ENCODE measurements at places on chromosomes 3 and 15.
A peak's percentile ranks its signal among the peaks of the same experiment; 100 is the strongest.

DNA sequence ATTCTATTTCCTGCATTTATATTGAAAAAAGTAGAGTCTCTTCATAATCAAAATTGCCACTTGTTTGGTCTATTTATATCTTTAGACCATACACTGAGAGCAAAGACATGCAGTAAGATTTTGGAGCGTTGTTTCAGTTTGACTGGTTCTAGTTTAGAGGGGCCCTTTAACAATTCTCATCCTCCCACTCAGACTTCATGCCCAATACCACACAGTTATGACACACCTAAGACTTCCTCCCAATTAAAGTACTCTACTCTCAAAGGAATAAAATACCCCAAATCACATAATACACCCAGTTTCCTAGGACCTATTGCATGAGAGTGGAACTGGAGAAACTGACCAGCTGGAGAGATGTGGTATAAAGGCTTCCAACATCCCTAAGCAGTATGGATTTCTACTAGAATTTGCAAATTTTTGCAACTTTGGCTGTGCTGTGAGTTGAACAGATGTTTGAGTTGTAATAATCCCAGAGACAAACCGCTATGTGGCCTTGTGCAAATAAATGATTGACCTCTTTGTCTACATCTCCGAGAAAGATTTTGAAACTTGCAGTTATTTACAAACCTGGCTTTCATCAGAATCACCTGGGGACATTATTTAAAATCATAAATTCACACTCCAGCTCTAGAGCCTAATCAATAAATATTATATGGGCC is 170.0 kb upstream of the ROBO2 start:
- no peak for DNase-seq

DNA sequence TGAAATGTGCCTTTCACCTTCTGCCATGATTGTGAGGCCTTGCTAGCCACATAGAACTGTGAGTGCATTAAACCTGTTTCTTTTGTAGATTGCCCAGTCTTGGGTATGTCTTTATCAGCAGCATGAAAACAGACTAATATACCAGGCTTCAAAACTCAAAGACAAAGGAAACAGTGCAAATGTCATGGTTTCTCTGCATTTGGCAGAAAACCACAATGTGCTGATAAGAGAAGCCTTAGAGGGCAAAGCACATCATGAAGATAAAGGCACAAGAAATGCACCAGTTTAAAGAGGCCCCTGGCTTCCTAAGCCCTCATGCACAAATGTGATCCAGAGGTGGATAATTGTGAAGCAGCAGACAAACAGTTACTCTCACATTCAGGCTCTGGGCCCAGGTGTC is 259.2 kb downstream of the CPNE4 start:
- no peak for DNase-seq

- DNase-seq: no peak
These were observed 9.7 kb downstream of the RBMS3 start for GRCh38 chr3:29290596-29290995.

DNA sequence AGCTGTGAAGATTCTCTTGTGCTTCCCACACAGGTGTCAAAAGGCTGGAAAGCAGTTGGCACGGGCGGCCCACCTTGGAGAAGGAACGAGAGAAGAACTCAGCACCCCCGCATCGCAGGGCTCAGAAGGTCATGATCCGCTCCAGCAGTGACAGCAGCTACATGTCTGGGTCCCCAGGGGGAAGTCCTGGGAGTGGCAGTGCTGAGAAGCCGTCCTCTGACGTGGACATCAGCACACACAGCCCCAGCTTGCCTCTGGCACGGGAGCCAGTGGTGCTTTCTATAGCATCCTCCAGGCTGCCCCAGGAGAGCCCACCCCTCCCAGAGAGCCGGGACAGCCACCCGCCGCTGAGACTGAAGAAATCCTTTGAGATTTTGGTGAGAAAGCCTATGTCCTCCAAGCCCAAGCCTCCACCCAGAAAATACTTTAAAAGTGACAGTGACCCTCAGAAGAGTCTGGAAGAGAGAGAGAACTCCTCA is 31.4 kb downstream of the STARD5 start:
- DNase-seq: no peak

GRCh38 chr3:107670986-107671385 is 148.2 kb downstream of the BBX start:
- no peak for DNase-seq

DNA sequence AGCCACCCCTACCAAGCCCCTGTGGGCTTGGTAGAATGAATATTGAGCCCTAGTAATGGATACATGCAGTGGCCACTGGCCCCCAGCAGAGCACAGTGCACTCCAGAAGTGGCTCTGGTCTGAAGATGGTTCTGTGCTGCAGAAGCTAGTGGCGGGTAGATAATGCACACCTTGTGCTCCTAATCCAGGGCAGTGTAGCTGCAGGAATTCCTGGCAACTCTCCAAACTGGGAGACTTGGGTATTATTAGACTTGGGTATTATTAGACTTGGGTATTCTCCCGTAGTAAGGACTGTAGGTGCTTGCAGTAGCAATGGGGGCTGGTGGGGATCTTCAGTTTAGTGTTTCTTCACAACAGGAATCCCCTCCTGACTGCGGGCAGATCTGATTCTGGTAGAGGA is 34.7 kb downstream of the NUSAP1 start:
- no peak for DNase-seq

DNA sequence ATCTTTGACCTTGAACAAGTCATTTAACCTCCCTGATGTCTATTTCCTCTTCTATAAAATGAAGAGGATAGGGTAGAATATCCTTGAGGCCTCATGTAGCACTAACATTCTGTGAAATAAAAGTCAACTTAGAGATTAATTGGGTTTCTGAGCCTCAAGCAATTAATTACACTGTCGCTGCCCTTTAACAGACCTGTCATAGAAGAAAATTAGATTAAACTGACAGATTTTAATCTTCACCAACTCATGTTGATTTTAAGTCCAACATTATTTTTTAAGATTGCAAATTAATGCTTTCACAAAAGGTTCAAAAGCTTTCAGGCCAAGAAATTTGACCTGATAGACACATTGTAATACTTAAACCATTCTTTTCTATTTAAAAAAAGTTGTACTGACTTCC is 8.1 kb upstream of the MNS1 start:
- no peak for DNase-seq

DNA sequence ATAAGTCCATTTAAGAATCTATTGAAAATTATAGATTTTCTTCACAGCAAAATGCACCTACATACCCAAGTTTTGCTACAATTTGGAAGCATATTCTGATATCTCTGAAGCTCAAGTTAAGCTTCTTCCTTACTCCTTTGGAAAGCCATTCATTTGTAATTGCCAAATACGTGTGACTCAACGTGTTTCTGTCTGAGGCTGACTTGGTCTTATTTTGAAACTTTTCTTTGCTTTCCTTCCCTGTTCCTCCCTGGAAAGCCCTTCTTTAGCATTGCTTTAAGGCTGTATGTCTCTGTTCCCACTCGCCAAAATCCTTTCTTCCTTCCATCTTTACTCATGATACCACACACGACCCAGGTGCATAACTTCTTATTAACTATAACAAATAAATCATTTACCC is 232.0 kb downstream of the ZBBX start:
- peak; percentile 2 for DNase-seq

DNA sequence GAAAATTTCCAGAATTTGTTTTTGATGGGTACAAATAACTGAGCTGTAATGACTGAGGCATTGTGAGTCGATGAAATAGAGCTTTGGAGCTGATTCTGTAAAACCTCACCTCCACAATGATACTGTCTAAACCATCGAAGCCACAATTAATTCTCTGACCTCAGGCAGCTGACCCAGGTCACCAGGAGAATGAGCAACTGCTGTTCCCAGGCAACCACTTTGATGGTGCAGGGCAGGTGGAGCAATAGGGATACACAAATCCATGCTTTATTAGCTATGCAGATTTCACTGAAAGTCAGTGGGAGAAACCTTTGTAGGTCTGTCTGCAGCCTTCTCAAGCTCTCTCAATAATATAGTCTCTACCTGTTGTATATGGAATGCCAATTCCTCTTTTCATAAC is 204.4 kb downstream of the RYR3 start:
- DNase-seq: no peak

GRCh38 chr3:112333381-112334317 is 693 bp downstream of the CD200 start:
- no peak for DNase-seq

DNA sequence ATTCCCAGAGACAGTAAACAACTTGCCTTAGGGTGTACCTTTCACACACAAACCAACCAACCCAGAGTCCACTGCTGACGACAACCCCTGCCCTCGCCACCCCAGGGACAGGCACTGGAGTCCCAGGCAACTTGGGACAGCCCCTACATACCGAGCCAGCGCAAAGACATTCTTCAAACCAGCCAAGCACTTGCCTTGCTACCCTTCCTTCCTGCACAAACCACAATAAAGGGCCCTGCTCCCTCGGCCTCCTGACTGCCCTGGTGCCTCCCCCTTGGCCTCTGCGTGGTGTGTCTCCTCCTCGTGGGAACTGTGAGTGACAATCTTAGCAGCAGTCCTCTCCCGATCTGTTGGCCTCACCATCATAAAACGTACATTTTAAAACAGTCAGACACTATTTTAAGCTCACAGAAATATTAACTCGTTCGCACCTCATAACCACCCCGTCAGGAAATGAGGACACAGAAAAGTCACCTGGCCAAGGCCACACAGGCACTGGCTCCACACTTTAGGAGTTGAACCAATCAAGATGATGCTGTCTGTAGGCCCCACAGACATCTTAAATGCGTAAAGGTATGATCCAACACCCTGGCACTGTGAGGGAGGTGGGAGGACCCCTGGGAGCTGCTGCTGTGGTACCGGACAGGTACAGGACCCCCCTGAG is 113.8 kb downstream of the ADCY5 start:
- no peak for DNase-seq

DNA sequence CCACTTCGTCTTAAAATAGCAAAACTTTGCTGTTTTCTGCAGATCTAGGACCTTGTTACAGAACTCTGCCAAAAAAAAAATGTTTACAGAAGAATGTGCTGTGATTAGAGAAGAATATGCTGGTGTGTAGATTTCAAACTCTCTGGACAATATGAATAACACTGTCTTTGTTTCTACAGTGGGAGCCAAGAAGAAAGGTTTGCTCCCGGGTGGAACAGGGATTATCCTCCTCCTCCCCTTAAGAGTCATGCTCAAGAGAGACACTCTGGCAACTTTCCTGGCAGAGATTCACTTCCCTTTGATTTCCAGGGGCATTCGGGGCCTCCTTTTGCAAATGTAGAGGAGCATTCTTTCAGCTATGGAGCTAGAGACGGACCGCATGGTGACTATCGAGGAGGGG is 27.3 kb downstream of the RBM6 start:
- DNase-seq: no peak

- peak; percentile 27 for DNase-seq
These were observed 71.9 kb downstream of the CSNK1G1 start for GRCh38 chr15:64284042-64284441.

GRCh38 chr3:141246224-141246957 is 14.8 kb downstream of the PXYLP1 start:
- no peak for DNase-seq

DNA sequence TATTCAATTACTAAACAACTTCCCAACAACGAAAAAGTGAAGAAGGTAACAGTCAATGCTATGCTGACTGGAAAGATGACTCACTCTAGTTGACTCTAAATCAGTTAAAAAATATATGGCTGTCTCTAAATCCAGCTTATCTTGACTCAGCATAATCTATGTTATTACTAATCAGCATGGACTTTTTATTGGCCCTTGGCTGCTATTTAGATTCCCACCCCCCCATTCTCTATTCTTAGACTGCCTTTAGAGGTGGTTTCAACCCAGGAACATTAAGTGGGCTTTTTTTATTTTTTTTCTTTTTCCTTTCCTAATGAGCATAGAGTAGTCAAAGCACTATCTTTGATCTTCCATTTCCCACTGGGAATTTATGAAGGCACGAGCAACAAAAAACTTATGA is 1.9 kb downstream of the PCOLCE2 start:
- DNase-seq: peak; percentile 55

DNA sequence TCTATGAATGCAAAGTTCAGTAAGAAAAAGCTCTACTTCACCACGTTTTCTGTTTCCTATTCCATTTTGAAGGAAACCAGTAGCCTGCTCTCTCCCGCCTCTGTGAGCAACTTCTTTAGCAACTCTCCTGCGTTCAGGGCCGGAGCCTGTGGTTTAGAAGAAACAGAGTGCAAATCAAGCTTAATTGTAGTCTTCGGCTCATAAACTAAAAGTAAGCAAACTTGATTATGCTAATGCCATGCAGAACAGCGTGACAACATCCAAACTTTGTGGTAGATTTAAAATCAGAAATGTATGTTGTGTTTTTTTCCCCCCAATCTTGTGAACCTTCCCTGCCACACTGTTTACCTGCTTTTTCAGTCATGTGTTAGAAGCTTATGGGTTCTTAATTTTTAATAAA is 87.4 kb downstream of the SEMA6D start:
- DNase-seq: no peak

- no peak for DNase-seq
These were observed 166.2 kb upstream of the NDN start for GRCh38 chr15:23853286-23853685.

DNA sequence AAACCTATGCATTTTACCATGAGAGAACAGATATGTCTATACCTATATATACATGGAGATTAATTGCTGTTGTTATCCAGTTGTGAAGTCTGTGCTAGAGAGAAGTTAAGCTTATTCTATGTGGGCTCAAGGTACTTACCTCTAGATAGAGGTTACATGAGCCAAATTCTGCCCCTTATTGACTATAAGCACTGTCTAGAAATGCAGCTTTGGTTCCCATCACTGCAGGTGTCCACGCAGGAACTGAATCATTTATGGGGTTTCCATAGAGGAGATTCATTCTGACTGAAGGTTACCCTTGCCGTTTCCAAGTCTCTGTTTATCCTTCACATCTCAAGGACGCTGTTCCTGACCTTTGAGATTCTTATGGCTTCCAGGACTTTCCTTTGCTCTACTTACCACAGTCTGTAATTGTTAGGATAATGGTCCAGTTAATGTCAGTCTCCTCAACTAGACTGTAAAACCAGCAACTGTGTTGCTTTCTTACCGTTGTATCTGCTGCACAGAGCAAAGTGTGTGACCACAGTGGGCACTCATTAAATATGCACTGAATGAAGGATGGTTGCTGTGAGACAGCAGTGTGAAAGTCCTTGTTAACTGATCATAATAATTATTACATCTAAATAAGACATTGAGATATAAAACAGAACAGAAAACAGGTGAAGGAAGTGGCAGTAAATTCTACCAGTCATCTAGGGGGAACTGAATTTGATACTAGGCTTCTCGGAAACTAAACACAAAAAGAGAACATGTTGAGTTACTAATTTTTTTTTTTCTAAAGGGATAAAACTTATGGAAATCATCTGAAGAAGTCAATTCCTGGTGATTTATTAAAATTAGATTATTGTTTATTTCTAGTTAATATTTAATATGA is 44.0 kb upstream of the BCL6 start:
- no peak for DNase-seq

DNA sequence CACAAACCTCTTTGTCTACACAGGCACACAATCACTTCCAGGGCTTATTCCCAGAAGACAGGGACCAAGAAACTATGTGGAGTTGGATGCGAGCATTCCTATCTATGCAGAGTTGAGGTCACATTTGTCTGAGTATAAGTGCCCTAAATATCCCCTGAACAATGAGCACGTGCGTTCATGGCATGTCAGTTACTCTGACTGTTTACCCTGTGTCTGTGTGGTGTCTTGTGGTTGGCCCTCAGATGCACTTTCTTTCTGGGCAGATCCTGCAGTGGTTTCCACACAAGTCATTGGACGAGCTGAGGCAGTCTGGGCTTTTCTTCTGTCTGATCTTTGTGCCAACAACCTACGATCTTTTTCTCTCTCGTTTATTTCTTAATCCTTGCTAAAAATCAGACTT is 134.5 kb downstream of the FBN1 start:
- no peak for DNase-seq

Data from epithelial cell of esophagus (primary cell).